ENCODE measurements at places on chromosomes 13 and 19.
A peak's percentile ranks its signal among the peaks of the same experiment; 100 is the strongest.

- no peak for DNase-seq
Measured at GRCh38 chr13:83168590-83168989, 713.7 kb downstream of the SLITRK1 start.

DNA sequence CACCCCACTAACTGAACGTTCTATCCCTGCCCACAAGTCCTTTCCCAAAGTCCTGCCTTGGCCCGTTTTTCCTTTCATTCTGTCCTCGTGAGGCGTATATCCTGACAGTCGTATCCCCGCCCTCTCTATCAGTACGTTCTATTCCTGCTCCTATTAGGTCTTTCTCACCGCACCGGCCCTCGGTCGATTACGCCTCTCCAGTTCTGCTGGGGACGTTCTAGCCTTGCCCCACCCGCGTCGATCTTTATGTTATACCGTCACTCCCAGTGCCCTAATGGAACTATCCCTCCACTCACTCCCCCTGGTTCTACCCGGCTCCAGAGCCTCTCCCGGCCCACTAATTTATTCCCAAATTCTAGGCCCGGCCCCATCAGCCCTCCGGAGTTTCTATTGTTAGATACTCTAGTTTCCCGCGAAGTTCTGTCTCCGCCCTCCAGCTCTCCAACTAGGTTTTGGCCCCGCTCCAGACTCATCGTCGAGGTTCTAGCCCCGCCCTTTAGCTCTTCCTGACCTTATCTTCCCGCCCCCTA, 2.0 kb downstream of the PLAUR start:
- DNase-seq = no peak

- no peak for DNase-seq
Measured at GRCh38 chr19:15721268-15721667, 6.6 kb upstream of the OR10H2 start.

- no peak for DNase-seq
Measured at GRCh38 chr13:109802936-109803335, 16.6 kb upstream of the IRS2 start.

- DNase-seq = peak; percentile 73
Measured at GRCh38 chr13:36818804-36819738, at the start of gene RFXAP. TSS of gene RFXAP (plus strand) at chr13:36819222. CDS start at chr13:36819358, 136 bp downstream.

GRCh38 chr19:17052439-17052838, 22.8 kb downstream of the HAUS8 start:
- no peak for DNase-seq

DNA sequence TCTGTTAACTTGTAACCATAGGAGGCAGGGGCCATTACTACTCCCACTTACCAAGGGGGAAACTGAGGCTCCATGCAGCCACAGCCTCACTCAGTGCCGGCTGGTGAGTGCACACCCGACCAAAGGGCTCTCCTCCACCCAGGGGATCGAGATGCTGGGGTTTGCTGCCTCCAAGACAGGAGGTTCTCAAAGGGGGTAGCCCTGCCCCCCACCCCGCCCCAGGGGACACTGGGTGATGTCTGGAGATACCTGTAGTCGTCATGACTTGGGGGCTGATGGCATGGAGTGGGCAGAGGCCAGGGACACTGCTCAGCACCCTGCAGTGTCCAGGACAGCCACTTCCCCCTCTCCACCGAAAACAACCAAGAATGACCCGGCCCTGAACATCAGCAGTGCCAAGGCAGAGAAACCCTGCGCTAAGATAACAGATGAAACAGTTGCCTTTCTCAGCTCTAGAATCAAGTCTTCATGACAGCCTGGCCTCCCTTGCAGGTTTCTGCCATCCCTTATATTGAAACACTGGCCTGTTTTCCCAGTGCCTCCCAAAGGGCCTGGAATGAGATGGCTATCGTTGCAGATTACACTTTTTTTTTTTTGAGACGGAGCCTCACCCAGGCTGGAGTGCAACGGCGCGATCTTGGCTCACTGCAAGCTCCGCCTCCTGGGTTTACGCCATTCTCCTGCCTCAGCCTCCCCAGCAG, 3.3 kb downstream of the REEP6 start:
- DNase-seq = no peak

GRCh38 chr19:42074513-42075363, 1.2 kb upstream of the ZNF574 start:
- no peak for DNase-seq

GRCh38 chr19:16587833-16588823, 15.9 kb upstream of the SLC35E1 start:
- no peak for DNase-seq

DNA sequence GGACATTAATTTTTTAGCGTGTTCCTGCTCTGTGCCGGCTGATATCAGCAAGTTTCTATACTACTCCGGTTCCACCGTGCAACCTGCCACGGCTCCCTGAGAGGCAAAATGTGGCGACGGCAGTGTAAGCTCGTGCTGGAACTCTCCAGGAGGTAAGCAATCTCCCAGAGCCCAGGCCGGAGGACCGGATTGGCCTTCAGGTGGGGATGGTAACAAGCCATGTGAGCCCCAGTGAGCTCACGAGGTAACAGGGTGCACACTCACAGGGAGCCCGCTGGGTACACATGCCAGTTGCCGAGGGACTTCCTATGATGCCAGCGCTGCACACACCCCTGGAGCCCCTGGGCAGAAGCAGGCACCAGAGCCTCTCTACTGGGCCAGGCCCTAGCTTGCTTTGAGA, 38.5 kb downstream of the NAXD start:
- DNase-seq = no peak

DNA sequence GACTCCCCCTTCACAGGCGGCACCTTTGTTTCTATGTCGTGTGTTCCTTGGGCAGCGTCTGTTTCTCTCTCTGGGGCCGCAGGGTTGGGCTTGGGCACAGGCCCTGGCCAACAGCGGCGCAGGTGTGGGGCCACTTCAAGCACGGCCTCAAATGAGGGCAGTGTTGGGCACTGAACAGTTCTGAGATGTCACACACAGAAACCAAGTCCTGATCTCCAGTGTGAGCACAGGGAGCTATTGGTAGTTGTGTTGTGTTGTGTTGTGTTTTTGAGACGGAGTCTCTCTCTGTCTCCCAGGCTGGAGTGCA, 42.7 kb downstream of the GATAD2A start:
- DNase-seq = no peak

DNA sequence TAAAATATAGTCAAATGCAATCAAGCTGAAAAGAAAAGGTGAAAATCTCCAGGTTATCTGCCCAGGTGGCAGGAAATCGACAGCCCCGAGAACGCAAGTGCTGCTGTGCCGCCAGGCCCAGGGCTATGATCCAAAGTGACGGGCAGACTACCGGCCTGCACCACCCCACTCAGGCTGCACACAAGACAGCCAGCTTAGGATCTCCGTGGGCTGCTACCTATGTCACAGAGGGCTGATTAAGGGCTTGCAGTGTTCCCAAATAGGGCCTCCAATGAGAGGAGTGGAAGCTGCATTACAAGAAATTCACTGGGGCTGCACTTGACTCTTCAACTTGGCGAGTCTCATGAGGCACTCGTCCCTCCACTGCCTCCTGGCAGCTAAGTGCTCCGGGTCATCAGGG, 121.8 kb downstream of the CRYL1 start:
- no peak for DNase-seq

DNA sequence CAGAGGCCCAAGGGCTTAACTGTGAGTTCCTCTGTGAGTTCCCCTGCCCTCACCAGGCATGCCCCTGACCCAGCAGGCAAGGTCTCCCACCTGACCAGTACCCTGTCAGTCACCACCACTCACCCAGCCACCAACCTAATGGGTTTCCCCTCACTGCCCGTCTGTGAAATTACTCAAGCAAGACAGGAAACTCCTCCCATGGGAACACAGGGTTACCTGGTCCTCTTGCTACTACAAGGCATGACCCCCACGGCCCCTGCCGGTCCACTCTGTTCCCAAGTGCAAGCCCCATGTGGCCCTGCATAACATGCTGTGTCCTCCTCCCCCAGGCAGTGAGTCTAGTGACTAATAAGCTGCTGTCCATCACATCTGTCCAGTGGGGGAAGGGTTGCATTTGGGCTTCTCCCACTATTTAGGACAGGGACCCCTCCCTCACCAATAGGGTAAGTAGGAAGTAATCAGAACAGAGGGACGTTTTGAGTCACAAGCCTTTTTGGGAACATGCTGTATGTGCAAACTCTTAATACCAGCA, 8.0 kb upstream of the DHRS12 start:
- no peak for DNase-seq

DNA sequence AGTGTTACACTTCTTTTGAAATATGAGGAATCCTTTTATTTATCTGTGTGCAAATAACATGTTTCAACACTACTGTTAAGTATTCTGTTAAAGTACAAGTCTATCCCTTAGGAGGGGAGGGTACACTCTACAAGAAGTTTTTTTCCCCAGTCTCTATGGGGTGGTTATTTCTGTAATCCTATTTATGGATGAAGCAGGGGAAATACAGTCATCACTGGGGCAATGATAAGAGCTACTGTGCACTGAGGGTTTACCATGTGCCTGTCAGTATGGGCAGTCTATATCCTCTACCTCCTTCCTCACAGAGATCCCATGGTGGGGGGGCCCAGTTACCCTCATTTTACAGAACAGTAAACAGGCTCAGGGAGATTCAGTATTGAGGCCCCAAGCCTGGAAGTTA, 16.6 kb upstream of the TRIM13 start:
- DNase-seq = no peak

All from stimulated activated CD8-positive, alpha-beta memory T cell treated with anti-CD3 and anti-CD28 coated beads, Interleukin-4, amount 100 ng/mL, for 1 hour (primary cell).